ENCODE measurements at places on chromosomes 12 and 14. TPM values are rescaled to one million over a fixed set of nuclear protein-coding genes. Genes with fewer than 3 reads are reported as not detected.

GRCh38 chr12:112330706-112331105 is 51.5 kb downstream of the HECTD4 start:
- no peak for DNase-seq

RHOJ gene
- 29.3 TPM for polyA plus RNA-seq

FBXO21 gene
- polyA plus RNA-seq, result 21.8 TPM

GRCh38 chr12:4147031-4147481 is 126.5 kb upstream of the CCND2 start:
- no peak for DNase-seq

DNA sequence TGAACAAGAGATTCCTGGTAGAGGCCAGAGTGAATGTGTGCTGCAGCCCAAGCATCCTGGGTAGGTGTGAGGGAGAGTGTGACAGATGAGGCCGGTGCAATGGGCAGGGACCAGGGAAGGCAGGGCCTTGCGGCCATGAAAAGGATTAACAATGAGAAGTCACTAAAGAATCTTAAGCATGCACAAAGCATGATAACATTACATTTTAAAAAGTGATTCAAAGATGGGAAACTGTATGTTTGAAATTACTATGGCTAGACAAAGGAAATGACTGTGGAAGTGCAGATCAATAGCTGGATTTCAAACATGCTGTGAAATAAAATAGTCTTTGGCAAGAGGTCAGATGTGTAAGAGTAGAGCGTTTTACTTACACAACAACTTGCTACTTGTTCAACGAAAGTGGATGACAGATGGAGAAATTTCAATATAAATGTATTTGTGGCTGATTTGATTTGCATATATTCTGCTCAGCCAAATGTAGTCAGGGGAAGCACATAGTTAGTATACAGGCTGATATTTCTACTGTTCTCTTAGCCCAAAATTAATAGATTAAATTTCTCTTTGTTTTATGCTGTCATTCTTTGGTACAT is 175.5 kb downstream of the CCDC59 start:
- no peak for DNase-seq

PGF gene
- 23.3 TPM for polyA plus RNA-seq

CDH24 gene
- polyA plus RNA-seq, result 5.1 TPM

DNA sequence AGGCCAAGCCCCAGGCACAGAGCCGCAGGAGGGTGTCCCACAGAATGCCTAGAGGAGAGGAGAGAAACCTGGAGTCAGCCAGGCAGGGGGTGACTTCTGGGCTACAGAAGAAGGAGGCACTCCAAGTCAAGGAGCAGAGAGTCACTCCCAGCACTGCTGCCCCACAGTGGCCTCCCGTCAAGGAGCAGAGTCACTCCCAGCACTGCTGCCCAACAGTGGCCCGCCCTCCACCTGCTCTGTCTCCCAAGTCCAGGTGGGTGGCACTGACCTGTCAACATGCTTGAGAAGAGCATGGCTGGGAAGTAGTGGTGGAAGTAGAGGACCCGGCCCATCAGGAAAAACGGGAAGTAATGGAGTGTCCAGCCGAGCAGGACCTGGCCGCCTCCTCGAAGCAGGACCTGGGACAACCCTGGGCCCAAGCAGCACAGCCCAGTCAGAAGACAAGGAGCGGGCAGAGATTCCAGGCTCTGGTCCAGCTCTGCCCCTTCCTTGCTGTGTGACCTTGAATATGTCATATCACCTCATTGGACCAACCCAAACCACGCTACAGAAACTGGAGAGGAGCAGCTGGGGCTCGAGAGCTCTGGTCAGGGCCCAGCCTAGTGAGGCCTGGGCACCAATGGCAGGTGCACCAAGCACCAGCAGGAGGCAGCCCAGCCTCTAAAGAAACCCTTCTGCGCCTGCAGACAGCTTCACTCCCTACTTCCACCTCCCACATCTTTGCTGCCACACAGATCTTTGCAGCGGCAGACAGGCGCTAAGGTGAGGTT is 7.6 kb upstream of the NGB start:
- DNase-seq, result no peak

BIN2 gene
- 3.3 TPM for polyA plus RNA-seq

DNA sequence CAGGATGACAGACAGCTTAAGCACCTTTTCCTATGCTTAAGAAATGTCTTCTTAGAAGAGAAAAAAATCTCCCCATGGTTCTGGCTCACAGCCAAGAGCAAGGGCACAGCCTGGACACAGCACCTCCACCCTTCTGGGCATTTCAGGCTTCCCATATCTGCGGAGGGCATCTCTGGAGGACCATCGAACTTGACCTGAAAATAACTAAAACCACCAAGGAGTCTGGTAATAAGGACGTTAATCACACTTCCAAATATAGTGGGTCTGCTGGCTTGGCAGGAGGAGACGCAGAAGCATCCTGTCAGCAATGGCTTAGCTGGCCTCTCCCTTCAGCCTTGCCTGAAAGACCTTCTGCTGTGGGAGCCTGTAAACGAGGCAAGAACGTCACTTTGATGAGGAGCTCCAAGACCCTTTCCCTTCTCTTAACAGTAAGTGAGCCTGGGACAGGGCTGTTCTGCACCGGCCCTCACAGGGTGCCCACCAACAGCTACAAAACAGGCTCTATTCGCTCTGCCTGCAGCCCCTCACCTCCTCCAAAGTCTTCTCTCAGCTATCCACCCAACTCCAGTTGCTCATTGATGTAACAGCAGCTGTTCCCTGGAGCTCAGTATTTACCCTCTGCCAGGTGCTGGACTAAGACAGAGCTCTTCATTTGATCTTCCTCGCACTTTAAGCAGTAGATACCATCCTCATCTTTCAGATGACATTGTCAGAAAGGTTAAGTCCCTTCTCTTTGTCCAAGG is 13.2 kb downstream of the SETD3 start:
- DNase-seq, result peak; percentile 22

DNA sequence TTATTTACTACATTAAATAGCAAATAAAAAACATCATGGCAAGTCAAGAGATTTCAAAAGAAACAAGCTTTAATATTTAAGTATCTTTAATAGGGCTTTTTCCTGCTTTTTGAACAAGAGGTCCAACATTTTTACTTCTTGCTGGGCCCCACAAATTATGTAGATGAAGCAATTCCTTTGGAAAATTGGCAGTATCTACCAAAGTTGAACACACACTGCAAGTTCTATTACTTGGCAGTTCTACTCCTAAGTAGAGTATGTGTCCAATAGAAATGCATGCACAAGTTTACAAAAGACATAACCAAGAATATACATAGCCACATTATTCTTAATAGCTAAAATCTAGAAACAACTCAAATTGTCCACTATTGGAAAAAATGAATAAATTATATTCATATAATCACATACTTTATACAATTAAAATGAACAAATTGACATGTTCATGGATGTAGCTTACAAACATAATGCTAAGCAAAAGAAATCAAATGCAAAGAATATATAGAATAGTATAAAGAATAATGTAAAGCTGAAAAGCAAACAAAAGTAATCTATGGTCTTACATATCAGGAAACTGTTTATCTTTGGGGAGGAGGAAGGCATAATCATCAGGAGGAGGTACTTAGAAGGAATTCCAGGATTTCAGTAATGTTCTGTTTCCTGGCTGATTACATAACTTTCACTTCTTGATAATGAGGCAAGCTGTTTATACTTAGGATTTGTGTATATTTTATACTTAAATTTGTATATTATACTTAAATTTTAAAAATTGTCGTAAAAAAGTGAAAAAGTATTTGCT is 6.5 kb upstream of the TMBIM4 start:
- no peak for DNase-seq

SLC15A5 gene
- polyA plus RNA-seq, result not detected

- DNase-seq, result peak; percentile 82
These were observed 78.4 kb upstream of the FUT8 start for GRCh38 chr14:65333943-65334687.

GRCh38 chr12:104873374-104873773 is 84.7 kb downstream of the SLC41A2 start:
- DNase-seq, result no peak

GRCh38 chr12:67411562-67411961 is 142.4 kb downstream of the CAND1 start:
- no peak for DNase-seq

ANO2 gene
- polyA plus RNA-seq, result 3.8 TPM

GRCh38 chr14:71141701-71142374 is 234.6 kb downstream of the PCNX1 start:
- DNase-seq, result no peak

RNASE4 gene
- 10.3 TPM for polyA plus RNA-seq

DNA sequence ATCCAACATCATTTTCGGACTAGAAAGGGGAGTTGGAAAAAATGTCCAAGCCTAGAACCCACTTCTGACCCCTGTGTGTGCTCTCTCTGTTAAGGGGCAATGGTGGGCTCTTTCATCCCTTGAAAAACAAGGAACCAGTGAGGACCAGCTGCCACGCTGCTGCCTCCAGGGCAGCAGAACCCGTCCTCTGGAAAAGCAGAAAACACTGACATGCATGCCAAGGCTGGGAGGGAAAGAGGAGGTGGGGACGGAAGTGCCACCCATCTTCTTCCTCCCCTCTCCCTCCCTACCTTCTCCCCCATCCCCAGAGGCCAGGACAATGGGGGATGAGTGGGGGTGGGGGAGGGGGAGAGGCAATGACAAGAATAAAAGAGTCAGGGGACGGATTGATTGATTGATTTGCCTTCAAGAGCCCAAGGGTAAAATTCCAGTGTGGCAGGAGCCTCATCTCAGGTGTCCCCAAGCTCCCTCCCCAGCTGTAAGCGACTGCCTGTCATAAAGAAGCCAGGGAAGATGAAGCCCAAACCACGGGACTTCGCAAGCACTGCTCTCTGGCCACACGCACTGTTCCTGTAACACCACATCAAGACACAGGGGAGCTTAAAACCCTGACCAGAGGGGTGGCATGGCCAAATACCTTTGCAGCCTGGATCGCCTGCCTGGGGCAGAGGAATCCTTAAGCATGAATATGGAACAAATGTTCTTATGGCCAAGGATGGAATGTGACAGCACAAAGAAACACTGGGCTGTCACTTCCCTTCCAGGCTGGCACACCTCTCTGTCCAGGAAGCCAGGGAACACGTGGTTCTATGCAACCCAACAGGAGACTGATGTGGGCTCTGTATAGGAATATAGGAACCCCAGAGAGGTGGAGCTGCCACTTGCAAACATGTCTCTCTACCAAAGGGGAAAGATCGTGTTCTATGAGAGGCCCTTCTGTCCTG is 38.9 kb upstream of the BDKRB2 start:
- no peak for DNase-seq

DNA sequence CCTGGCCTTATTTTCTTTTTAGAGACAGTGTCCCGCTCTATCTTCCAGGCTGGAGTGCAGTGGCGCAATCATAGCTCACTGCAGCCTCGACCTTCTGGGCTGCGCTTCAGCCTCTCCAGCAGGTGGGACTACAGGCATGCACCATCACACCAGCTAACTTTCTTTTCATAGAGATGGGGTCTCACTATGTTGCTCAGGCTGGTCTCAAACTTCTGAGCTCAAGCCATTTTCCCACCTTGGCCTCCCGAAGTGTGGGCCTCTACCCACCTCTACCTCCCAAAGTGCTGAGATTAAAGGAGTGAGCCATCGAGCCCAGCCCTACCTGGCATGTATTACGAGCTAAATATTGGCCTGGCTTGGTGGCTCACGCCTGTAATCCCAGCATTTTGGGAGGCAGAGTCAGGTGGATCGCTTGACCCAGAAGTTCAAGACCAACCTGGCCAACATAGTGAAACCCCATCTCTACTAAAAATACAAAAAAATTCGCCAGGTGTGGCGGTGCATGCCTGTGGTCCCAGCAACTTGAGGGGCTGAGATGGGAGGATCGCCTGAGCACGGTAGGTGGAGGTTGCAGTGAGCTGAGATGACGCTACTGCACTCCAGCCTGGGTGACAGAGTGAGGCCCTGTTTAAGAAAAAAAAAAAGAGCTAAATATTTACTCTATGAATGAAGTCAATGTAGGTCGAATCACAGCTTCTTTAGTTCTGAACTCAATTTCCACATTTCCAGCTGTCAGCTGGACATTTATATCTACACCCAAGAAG is 7.6 kb upstream of the RILPL1 start:
- DNase-seq, result no peak

DNA sequence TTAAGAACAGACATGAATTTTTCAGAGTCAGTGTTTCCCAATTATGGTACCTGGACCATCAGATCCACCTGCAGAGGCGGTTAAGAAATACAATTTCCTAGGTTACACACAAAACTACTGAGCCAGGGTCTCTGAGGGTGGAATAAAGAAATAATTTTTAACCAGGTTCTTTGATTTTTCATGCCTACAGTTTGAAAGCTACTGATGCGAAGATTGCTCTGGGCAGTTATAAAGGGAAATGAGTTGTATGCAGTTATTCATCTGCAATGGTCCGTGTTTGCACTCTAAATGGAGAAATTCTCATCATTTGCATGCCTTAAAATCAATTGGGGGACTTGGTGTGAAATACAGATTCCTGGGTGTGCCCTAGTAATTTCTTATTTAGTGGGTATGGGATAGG is 89.7 kb downstream of the ERGIC2 start:
- DNase-seq, result no peak

- no peak for DNase-seq
These were observed 159.2 kb downstream of the GCH1 start for GRCh38 chr14:54743382-54743781.

GRCh38 chr12:85630851-85631250 is 205.4 kb downstream of the RASSF9 start:
- no peak for DNase-seq

- DNase-seq, result no peak
These were observed 93.4 kb downstream of the ADGRD1 start for GRCh38 chr12:131046813-131047788.
